Esophagus muscularis mucosa (tissue), 4 donors: ENCODE measurements at places on chromosomes 2 and 18. TPM values are rescaled to one million over a fixed set of nuclear protein-coding genes. Genes with fewer than 3 reads are reported as not detected.

The APOB gene
- total RNA-seq = 1.7 TPM

The CD8B gene
- 0.65 TPM for total RNA-seq

- no peak for DNase-seq
- no peak overlapping the region for H3K4me3 ChIP-seq
- no peaks in the 10 kb centered on the region for H3K36me3 ChIP-seq
- no peaks in the 10 kb centered on the region for H3K4me1 ChIP-seq
Observed at GRCh38 chr2:129276978-129277584, 702.4 kb upstream of the RAB6C start.

DNA sequence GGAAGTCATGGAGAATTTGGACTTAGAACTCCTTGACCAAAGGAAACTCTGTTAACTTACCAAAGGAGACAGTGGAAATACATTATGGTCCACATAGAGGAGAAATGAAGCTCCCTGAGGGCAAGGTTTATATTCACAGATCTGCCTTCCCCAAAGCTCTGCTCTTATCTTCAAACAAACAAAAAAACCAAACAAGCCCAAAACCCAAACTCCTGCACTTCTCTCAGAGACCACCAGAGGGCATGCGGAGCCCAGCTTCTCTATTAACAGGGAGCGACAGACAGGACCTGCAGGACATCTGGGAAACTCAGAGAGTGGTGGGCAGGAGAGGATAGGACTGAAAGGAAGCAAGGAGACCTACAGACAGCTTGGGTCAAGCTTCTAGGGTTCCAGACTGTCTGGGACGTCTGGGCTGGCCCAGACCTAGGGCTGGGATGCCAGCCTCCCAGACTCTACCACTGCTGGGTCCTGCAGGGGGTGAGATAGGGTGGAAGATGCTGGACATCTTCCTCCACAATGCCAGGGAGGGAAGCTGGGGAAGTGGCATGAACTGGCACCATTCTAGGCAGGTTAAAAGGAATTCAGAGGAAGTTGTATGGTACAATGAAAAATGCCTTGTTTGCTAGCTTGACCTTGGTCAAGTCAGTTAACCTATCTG, 4.0 kb upstream of the WNT10A start:
- H3K27me3 ChIP-seq = peaks cover 71% of the 10 kb centered on the region
- no peak for DNase-seq
- H3K4me3 ChIP-seq = no peak overlapping the region
- peaks cover 28% of the 10 kb centered on the region for H3K4me1 ChIP-seq
- no peak overlapping the region for H3K27ac ChIP-seq

DNA sequence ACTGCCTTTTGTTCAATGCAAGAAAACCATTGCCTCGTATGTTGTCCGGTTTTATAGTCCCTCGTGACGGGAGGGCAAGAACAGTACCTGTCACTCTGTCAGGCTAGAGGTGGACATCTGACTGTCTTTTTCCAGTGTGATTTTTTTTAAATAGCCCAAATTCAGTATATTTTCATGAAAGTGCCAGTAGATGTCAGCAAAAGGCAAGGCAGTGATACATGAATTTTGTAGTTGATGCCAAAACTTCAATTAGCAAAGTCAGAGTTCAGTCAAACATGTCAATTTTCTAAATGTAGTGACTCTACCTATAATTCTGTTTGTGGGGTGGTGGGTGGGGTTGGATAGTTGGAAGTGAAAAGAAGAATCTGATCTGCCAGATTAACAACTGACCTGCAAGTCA, 296.0 kb upstream of the MC4R start:
- no peak overlapping the region for H3K27ac ChIP-seq
- no peaks in the 10 kb centered on the region for H3K36me3 ChIP-seq
- H3K4me3 ChIP-seq = no peak overlapping the region
- DNase-seq = no peak

DNA sequence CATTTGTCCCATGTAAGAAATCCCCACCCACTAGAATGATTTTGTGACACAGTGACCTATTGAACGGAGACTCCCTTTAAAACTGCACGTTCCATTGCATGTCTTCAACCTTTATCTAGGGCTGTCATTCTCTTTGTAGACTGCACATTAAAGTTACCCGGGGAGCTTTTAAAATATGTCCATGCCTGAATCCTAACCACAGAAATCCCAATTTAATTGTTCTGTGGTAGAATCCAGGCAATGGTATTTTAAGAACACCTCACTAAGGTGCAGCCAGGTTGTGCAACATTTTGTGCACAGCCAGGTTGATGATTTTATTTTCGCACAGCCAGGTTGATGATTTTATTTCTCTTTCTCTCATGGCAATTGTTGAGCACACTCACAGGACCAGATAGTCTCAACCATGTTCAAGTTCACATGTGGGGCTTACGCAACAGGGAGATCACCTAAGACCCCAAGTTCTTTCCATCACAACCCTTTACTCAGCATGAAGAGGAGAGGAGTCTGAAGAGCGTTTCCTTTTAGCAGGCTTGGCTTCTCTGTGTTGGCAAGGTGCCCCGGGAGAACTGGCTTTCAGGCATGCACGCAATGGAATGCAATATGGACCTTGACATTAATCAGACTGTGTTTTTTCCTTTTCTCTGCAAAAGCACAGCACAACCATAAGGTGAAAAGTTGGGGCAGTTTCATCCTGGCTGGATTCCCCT, 467.3 kb upstream of the ETAA1 start:
- H3K4me1 ChIP-seq = peaks cover 15% of the 10 kb centered on the region
- no peaks in the 10 kb centered on the region for H3K36me3 ChIP-seq
- no peak overlapping the region for H3K27ac ChIP-seq
- no peak for DNase-seq
- H3K27me3 ChIP-seq = no peaks in the 10 kb centered on the region
- no peak overlapping the region for H3K4me3 ChIP-seq

DNA sequence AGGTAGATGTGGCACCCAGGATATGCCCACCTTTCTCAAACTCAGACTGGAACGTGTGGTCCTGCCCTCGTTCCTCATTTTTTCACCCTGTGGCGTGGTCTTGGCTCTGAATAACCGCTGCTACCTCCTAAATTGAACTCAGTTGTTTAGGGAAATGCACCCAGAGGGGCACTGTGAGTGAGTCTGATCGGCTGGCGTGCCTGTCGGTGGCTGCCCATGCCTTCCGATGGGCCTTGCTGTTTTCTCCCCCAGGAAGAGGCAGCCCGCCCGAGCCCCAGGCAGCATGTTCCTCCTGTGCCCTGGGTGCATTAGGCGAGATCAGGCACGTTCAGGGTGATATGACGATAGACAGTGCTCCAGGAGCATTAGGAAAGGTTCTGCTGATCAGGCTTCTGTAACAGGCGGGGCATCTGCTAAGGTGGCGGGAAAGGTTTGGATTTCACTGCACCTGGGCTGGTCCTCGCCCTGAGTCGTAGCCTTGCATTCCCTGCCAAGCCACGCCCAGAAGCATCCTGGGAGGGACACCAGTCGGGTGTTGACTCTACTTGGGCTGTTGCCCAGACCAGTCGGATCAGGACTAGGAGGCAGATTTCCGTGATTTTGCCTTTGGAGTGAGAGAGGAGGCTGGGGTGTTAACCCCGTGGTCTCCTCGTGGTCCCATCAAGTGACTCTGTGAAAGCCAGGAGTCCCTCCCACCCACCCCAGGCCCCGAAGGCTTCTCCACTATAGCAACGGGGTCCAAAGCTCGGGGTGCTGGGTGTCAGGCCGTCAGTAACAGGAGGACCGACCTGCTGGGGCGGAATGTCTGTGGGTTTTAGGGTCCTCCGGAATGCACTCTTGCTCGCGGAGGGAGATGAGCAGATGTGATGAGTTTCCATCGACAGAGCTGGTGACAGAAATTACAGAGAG, 75.1 kb downstream of the SH3BP4 start:
- no peak overlapping the region for H3K27ac ChIP-seq
- no peak overlapping the region for H3K4me3 ChIP-seq
- H3K4me1 ChIP-seq = peaks cover 43% of the 10 kb centered on the region
- DNase-seq = no peak
- no peaks in the 10 kb centered on the region for H3K27me3 ChIP-seq

DNA sequence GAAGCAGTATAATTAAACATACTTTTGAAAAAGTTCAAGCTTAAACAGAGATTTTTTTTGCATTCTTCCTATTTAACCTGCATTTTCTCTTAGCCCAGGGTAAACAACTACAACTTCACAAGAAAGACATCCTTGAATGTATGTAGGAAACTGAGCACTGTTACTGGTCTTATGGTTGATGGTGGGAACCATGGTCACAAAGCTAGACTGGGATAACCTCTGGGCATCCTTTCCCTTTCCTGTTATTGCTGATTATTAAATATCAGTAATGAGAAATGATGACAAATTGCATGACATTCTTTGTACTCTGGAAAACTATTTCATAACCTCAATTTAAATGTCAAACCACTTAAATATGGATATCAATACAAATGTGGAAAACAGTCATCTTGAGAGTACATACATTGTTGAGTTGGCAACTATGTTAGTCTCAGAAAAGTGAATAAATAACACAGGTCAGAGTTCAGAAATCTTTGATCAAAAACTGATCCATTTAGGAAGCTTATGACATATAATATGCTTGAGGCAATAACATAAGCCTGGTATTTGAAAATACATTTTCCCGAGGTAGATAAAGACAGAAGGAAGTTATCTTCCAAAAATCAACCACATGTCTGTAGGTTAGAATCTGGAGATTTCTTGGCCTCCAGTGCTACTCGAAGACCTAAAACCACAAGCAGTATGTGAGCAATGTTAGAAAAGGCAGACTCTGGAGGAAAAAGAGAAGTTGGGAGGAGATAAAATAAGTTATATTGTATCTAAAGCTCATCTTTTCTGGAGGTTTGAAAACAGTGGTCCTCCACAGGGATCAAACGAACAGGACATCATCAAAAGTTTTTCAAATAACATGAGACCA, 65.2 kb upstream of the ST8SIA5 start:
- H3K4me3 ChIP-seq = no peak overlapping the region
- DNase-seq = no peak
- no peaks in the 10 kb centered on the region for H3K4me1 ChIP-seq
- H3K27ac ChIP-seq = no peak overlapping the region
- peaks cover 7% of the 10 kb centered on the region for H3K36me3 ChIP-seq

The FSIP2 gene
- total RNA-seq = 0.50 TPM

The ACSL3 gene
- total RNA-seq = 31.1 TPM

DNA sequence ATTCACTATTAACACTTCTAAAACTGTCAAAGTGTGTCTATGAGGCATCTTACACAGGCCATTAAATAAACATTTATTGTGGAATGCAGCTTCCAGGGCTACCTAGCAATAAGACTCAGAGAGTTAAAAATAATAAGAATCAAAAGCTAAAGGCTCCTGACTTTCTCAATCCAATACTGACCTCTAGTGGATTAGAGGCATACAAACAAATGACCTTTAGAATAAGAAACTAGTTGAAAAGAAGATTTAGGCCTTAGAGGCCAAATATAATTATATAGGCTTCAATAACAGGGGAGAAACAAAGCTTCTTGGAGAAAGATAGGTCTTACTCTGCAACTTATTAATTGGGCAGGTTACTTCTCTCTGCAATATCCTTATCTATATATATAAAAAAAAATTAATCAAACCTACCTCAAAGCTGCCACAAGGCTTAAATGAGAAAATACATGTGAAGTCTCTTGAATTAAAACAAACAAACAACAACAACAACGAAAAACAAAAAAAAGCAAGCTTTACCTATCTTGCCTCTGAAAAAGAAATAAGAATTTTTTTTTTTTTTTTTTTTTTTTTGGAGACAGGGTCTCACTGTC, 246.1 kb downstream of the EXOC6B start:
- H3K27me3 ChIP-seq = no peaks in the 10 kb centered on the region
- no peak overlapping the region for H3K27ac ChIP-seq
- DNase-seq = no peak
- H3K36me3 ChIP-seq = no peaks in the 10 kb centered on the region
- H3K4me1 ChIP-seq = peaks cover 18% of the 10 kb centered on the region

The ATG9A gene
- total RNA-seq = 75.3 TPM

The EFHD1 gene
- total RNA-seq = 16.8 TPM

DNA sequence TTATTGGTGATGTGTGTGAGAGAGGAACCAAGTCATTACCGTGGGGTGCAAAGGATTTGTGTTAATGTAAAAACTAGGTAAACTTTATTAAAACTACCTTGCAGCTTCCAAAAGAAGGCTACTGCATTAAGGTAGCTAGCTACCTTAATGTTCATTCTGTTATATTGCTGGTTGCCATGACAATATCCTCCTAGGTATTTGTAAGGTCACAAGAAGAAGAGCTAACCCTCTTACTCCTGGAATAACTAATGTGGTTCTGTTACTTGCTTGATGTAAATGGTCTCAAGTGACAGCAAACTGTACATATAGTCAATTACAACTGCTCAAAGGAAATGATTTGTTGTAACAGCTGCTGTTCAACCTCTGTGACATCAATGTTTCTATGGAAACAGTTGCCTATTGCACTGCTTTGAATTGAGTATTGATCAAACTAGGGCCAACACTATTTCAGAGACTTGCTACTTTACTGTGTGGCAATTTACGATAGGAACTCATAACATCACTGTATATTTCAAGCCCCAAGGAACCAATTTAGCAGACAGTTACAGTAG, 319.8 kb upstream of the HNRNPA3 start:
- H3K36me3 ChIP-seq = no peaks in the 10 kb centered on the region
- no peak for DNase-seq
- no peaks in the 10 kb centered on the region for H3K27me3 ChIP-seq
- no peak overlapping the region for H3K4me3 ChIP-seq
- no peaks in the 10 kb centered on the region for H3K4me1 ChIP-seq
- H3K27ac ChIP-seq = no peak overlapping the region

DNA sequence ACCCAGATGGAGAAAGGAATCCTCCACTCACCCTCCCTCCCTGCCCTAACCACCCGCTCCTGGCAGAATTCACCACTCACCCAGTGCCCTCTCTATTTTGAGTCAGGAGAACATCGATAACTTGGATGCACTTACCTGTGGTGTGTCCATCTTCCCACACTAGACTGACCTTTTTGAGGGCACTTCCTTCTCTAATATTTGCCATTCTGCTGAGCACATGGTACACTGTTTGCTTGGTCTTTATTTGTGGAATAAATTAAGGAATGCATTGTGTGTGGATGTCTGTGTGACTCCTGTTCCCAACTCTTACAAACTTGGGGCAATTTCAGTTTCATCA, 133.7 kb downstream of the ACKR3 start:
- H3K36me3 ChIP-seq = no peaks in the 10 kb centered on the region
- no peak overlapping the region for H3K4me3 ChIP-seq
- H3K4me1 ChIP-seq = peaks cover 3% of the 10 kb centered on the region
- no peak overlapping the region for H3K27ac ChIP-seq
- no peaks in the 10 kb centered on the region for H3K27me3 ChIP-seq
- DNase-seq = no peak

The PJVK gene
- 1.8 TPM for total RNA-seq

DNA sequence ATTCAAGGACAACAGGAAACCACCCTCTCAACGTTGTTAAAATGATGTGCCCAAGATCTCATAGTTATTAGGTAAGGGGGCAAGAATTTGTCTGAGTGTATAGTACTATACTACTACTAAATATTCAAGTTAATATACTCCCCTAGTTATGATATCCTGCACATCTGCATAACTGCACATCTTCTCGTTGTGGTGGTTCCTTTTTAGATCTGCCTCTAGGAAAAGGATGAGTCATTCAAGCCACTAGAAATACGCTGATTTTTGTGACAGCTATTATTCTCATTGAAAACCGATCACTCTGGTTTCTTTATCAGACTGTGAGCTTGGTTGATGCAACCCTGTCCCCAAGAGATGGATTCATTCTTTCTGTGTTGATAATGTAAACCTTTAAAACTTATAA, 1067.0 kb upstream of the FANCL start:
- no peak for DNase-seq
- no peaks in the 10 kb centered on the region for H3K4me1 ChIP-seq
- no peak overlapping the region for H3K27ac ChIP-seq
- H3K27me3 ChIP-seq = no peaks in the 10 kb centered on the region
- H3K36me3 ChIP-seq = no peaks in the 10 kb centered on the region
